Activated naive CD8-positive, alpha-beta T cell treated with anti-CD3 and anti-CD28 coated beads, Interleukin-2, amount 10 ng/mL, durations not matched to agents 7 days and 5 days (primary cell): ENCODE measurements at places on chromosomes 2 and 18. TPM values are rescaled to one million over a fixed set of nuclear protein-coding genes. Genes with fewer than 3 reads are reported as not detected.

DNA sequence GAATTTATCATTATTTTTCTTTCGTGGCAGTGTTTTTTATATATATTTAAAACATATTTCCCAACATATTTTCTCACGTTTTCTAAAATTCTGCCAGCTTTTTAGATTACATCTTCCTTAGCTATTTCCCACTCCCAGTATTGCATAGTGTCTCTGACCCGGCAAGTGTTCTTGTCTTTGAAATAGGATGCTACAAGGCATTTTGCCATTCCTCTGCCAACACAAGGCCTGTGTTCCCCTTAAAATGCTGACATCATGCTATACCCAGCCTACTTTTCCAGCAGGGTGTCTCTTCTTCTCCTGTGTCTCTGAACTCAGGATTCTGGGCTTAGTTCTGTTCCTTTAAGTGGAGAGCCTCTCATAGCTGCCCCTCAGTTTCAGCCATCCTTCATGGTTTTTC, 115.2 kb downstream of the DIS3L2 start:
- no peaks in the 10 kb centered on the region for H3K27me3 ChIP-seq
- peaks cover 5% of the 10 kb centered on the region for H3K36me3 ChIP-seq
- H3K4me1 ChIP-seq: peaks cover 12% of the 10 kb centered on the region
- DNase-seq: no peak
- no peak overlapping the region for H3K4me3 ChIP-seq

GRCh38 chr2:3488855-3489763, 30.2 kb downstream of the ADI1 start:
- no peaks in the 10 kb centered on the region for H3K36me3 ChIP-seq
- no peaks in the 10 kb centered on the region for H3K27me3 ChIP-seq
- H3K27ac ChIP-seq: no peak overlapping the region
- no peak overlapping the region for H3K4me3 ChIP-seq
- H3K4me1 ChIP-seq: peaks cover 8% of the 10 kb centered on the region

- no peak overlapping the region for H3K27ac ChIP-seq
- H3K36me3 ChIP-seq: no peaks in the 10 kb centered on the region
- H3K4me3 ChIP-seq: no peak overlapping the region
- DNase-seq: no peak
Measured at GRCh38 chr2:68099260-68099659, 36.5 kb upstream of the C1D start.

- peaks cover 2% of the 10 kb centered on the region for H3K4me1 ChIP-seq
- no peaks in the 10 kb centered on the region for H3K36me3 ChIP-seq
- no peaks in the 10 kb centered on the region for H3K27me3 ChIP-seq
- no peak overlapping the region for H3K4me3 ChIP-seq
Measured at GRCh38 chr2:241929551-241930490, 60.3 kb downstream of the RTP5 start.

- H3K4me1 ChIP-seq: peaks cover 28% of the 10 kb centered on the region
- H3K4me3 ChIP-seq: peak overlapping the region; percentile 84
- peak; percentile 68 for DNase-seq
- no peaks in the 10 kb centered on the region for H3K27me3 ChIP-seq
- H3K36me3 ChIP-seq: no peaks in the 10 kb centered on the region
Measured at GRCh38 chr2:156399950-156400705, 36.1 kb upstream of the GPD2 start.

GRCh38 chr2:39919511-39920306, 140.7 kb upstream of the THUMPD2 start:
- peak overlapping the region; percentile 68 for H3K4me3 ChIP-seq
- peak overlapping the region; percentile 72 for H3K27ac ChIP-seq
- peak; percentile 32 for DNase-seq
- peaks cover 32% of the 10 kb centered on the region for H3K4me1 ChIP-seq

- H3K27ac ChIP-seq: peak overlapping the region; percentile 28
- peaks cover 19% of the 10 kb centered on the region for H3K4me1 ChIP-seq
- no peaks in the 10 kb centered on the region for H3K27me3 ChIP-seq
- no peak for DNase-seq
Measured at GRCh38 chr2:196963043-196963442, 36.5 kb upstream of the PGAP1 start.

DNA sequence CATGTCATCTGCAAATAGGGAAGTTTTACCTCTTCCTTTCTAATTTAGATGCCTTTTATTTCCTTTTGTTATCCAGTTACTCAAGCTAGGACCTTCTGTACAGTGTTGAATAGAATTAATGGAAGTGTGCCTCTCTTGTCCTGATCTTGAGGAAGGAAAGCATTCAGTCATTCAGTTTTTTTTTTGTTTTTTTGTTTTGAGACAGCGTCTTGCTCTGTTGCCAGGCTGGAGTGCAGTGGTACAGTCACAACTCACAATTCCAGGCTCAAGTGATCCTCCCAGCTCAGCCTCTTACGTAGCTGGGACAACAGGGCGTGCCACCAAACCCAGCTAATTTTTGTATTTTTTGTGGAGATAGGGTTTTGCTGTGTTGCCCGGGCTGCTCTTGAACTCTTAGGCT, 203.9 kb upstream of the ALPP start:
- peaks cover 5% of the 10 kb centered on the region for H3K4me1 ChIP-seq
- peaks cover 14% of the 10 kb centered on the region for H3K36me3 ChIP-seq
- H3K27ac ChIP-seq: no peak overlapping the region
- H3K4me3 ChIP-seq: no peak overlapping the region
- DNase-seq: no peak
- H3K27me3 ChIP-seq: no peaks in the 10 kb centered on the region

- no peak overlapping the region for H3K27ac ChIP-seq
- H3K4me1 ChIP-seq: peaks cover 4% of the 10 kb centered on the region
- H3K36me3 ChIP-seq: no peaks in the 10 kb centered on the region
- no peak for DNase-seq
- no peak overlapping the region for H3K4me3 ChIP-seq
Measured at GRCh38 chr2:20633794-20634506, 16.9 kb downstream of the HS1BP3 start.

- H3K36me3 ChIP-seq: no peaks in the 10 kb centered on the region
- DNase-seq: no peak
- H3K4me1 ChIP-seq: peaks cover 3% of the 10 kb centered on the region
- peaks cover 16% of the 10 kb centered on the region for H3K27me3 ChIP-seq
- H3K27ac ChIP-seq: no peak overlapping the region
Measured at GRCh38 chr2:16252251-16252650, 311.9 kb downstream of the MYCN start.

DNA sequence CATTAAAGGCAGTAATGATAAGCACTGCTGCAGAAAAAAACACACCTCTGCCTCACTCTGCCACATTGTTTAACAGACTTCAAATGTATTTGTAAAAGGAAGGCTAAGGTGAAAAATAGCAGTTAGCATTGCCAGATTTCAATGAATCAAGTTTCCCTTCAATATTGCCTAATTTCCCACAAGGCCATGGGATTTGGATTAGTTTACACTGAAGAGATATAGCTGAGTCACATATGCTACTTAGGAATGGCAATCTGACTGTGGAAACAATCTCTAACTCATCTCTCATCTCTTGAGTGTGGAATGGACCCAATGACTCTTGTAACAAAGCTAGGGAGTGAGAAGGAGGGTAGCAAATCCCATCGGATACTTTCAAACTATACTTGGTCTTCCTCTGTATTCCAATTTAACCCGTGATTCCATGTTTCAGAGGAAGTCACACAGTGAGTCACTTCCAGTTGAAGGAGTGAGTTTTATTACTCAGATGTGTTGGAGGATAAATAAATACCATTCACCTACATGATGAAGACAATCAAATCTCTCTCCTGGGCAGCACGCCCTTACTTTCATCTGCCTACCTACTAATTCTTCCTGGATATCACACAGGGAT, 5.1 kb downstream of the B4GALT6 start:
- peaks cover 3% of the 10 kb centered on the region for H3K4me1 ChIP-seq
- H3K27ac ChIP-seq: no peak overlapping the region
- H3K36me3 ChIP-seq: no peaks in the 10 kb centered on the region
- peaks cover 51% of the 10 kb centered on the region for H3K27me3 ChIP-seq
- H3K4me3 ChIP-seq: no peak overlapping the region

GRCh38 chr2:232982926-232983668, 30.0 kb downstream of the NGEF start:
- peaks cover 11% of the 10 kb centered on the region for H3K27me3 ChIP-seq
- no peak overlapping the region for H3K27ac ChIP-seq
- no peak overlapping the region for H3K4me3 ChIP-seq
- H3K4me1 ChIP-seq: no peaks in the 10 kb centered on the region
- no peaks in the 10 kb centered on the region for H3K36me3 ChIP-seq

GRCh38 chr2:74566754-74567085, 12.2 kb downstream of the DOK1 start:
- H3K27me3 ChIP-seq: peaks cover under 1% of the 10 kb centered on the region
- H3K4me1 ChIP-seq: peaks cover 30% of the 10 kb centered on the region
- H3K36me3 ChIP-seq: no peaks in the 10 kb centered on the region
- no peak for DNase-seq
- H3K27ac ChIP-seq: peak overlapping the region; percentile 56

- peak overlapping the region; percentile 48 for H3K4me3 ChIP-seq
- H3K4me1 ChIP-seq: peaks cover 12% of the 10 kb centered on the region
- DNase-seq: no peak
- H3K27me3 ChIP-seq: no peaks in the 10 kb centered on the region
- H3K36me3 ChIP-seq: no peaks in the 10 kb centered on the region
Measured at GRCh38 chr2:28347596-28347995, 45.1 kb upstream of the FOSL2 start.

The GATA6 gene
- 0.14 TPM for total RNA-seq

The CAVIN2 gene
- total RNA-seq: not detected

The CPS1 gene
- total RNA-seq: 0.68 TPM
